ENCODE measurements at places on chromosomes 7 and 10.

GRCh38 chr10:119517235-119518141 is 25.0 kb downstream of the RGS10 start:
- peak; percentile 87 for DNase-seq

DNA sequence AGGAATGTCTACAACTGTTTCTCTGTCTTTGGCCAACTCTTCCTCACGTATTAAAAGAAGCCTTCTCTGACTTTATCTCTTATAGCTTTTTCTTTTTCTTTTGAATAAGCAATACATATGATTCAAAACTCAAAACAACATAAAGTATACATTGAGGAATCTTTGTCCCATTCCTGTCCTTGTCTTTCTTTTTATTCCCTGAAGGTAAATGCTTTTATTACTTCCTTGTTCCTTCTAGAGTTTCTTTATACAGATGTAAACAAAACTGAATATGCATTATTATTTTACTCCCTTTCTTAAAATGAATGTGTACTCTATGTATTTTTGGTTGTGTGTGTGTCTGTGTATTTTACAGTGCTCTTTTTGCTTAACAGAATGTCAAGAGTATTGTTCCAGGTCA is 170.1 kb downstream of the CHN2 start:
- DNase-seq, result no peak

DNA sequence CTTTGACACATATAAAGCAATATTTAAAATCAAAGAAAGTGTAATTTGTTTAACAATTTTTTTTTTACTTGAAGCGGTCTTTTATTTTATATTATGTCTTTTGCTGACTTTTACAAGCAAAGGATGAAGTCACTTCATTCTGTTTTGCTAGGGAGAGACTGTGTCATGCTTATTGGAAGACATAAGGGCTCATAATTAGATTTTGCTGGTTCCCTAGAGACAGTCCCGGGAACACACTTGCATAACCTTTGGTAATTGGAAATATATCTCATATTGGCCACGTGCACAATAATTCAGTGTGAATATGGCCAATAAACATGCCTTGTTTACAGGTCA is 448 bp upstream of the NET1 start:
- no peak for DNase-seq

DNA sequence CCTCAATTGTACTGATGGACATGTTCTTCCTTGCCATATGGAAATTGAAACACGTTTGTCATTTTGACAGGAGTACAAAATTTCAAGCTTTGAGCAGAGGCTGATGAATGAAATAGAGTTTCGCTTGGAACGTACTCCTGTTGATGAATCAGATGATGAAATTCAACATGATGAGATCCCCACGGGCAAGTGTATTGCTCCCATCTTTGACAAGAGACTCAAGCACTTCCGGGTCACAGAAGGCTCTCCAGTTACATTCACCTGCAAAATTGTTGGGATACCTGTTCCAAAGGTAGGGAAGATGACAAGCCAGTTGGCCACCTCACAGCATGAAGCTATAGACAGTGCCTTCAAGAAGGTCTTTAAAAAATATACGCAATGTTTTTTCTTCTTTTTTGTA is 43.1 kb downstream of the ATOH7 start:
- DNase-seq, result no peak

- DNase-seq, result no peak
Observed at GRCh38 chr7:17986851-17987250, 40.8 kb downstream of the PRPS1L1 start.

- DNase-seq, result no peak
Observed at GRCh38 chr10:133249094-133249780, 11.6 kb downstream of the VENTX start.

DNA sequence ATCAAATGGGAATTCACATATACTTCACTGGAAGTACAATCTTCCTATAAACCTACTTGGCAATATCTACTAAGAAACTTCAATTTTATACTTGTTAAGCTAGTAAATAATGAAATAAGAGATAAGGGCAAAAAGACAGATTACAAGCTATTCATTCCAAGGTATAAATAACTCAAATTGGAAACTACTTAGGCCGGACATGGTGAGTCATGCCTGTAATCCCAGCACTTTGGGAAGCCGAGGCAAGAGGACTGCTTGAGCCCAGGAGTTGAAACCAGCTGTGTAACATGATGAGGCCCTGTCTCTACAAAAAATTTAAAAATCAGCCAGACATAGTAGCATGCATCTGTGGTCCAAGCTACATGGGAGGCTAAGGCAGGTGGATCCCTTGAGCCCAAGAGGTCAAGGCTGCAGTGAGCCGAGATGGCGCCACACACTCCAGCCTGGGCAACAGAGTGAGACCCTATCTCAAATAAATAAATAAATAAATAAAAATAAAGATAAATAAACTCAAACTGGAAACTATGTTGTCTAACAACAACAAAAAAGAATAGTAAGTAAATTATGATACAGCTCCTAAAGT is 37.6 kb downstream of the ARHGAP21 start:
- DNase-seq, result no peak

DNA sequence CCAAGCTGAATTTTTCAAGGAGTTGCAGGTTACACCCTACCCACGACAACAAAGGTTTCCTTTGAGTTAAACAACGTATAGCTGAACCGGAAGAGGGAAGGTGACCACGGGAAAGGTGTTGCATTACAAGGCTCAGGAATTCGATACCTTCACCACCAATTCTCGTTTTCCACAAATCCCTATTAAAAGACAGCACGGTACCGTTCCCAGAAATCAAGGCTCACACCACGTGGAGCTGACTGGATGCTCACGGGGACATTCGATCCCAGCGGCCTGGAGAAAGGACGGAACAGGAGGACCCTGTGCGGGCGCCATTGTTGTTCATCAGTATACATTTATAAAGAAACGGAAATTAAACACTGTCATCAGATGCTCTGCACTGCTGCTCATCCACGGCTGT is 56.4 kb downstream of the CTBP2 start:
- DNase-seq, result no peak

GRCh38 chr10:8035641-8036470 is 18.6 kb upstream of the GATA3 start:
- no peak for DNase-seq

DNA sequence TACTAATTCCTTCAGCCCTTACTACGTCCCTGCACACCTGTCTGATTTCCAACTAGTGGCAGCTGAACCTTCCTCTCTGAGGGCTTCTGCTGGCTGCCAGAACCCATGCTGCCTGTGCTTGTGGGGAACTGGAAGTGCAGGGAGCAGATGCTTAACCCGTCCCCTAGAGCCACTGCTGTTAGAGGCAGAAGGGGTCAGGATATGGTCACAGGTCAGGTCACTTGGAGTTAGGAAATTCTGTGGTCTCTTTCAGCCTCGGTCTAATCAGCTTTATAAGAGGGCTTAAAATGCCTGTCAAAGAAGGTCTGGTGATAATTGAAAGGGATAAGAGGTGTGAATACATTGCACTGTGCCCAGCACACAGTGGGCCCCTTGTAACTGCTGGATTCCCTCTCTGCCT is 82.0 kb downstream of the PLPP4 start:
- DNase-seq, result no peak

GRCh38 chr7:137966641-137967142 is 35.2 kb downstream of the CREB3L2 start:
- no peak for DNase-seq

DNA sequence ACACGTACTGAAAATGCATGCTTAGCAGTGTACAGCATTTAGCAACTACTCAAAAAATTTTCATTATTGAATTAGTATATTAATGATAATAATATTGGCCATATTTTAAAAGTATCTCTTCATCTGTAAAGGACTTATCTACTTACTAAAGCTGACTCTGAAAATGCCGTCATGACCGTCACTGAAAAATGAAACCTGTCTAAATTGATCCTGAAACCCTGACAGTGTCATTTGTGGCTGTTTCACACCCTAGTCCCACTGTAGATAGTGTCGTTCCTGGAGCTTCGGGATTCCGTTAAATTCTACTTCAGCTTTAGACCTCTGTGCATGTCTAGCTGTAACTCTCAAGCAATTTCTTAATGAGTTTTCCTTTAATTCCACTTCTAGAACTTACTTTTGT is 35.8 kb upstream of the EZH2 start:
- DNase-seq, result peak; percentile 69

DNA sequence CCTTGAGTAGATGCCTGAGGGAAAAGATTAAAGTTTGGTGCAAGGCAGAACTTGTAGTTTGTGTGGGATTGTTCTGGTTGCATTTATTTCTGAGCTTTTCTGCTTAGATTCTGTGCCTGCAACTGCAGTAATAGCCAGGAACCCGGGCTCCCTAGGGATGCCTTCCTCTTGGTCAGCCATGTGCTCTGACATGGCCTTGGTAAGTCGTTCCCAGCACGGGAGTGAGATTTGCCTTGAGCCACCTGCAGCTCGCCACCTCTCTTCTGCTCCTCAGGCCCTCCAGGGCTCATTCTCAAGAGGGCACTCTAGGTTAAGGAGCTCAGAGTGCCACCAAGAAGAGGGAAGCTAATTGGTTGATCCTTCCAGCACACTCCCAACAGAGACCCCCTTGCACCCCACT is 350.6 kb upstream of the MKI67 start:
- DNase-seq, result no peak

- DNase-seq, result no peak
Observed at GRCh38 chr10:76282061-76283025, 850.9 kb downstream of the LRMDA start.

DNA sequence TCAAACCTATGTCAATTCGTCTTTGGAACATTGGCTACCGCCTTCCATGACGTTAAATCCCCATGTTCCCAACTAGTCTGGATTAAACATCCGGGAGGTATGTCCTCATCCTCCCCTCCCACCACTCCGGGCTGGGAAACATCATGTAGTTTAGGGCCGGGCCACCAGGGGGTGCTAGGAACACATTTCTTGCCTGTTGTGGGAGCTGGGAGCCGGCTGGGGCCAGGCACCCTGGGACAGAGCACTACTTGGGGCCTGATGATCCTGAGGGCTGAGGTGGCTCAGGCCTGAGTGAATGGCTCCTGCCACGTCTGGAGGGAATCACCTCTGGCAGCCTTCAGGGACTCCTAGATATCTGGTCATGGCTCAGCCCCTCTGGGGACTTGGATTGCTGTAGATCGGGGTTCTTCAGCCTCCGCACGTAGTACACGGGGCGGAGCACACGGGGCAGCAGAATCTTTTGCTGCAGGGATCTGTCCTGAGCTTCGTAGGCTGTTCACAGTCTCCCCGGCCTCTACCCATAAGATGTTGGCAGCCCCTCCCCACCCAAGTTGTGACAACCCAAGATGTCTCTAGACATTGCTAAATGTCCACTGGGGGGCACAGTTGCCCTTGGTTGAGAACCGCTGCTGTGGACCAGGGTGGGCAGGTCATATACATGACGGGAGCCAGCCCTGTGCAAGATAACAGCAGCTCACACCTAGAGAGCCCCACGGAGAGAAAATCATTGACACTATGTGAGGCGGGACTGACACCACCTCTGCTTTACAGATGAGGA is 141.2 kb upstream of the ZNF716 start:
- DNase-seq, result no peak

DNA sequence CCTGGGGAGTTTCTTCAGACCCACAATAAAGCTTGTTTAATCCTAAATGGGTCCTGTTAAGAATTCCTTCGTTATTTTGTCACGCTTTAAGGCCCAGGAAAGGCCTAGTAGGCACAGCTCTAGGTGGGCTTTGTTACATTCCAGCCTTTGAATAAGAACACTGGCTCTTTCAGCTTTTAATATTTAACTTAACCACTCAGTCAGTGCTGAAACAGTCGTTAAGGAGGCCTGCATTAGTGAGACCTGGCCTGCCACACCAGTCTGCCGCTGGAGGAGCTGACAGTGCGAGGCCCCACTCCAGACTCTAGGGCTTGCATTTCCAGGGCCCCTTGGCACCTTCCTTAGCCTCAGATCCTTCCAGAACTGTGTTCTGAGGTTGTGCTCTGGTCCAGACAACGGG is 351.4 kb downstream of the GLRX3 start:
- DNase-seq, result no peak

- peak; percentile 31 for DNase-seq
Observed at GRCh38 chr10:70513848-70514309, 35.3 kb downstream of the PALD1 start.

DNA sequence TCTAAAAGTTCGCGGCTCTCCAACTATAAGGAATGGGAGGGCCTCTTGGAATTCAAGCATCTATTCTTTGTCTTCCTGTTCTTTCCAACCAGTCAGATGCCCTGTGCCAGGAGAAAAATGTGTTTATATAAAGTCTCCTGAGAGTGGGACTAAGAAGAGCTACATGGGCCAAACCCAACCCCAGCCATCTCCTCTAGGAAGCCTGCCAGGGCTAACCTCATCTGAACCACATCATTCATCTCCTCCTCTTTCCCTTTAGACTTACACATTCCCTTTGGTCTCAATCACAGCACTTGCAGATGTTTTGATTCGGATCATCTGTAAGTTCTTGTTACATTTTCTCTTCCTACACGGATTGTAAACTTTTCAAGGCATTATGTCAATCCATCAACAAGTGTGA is 62.6 kb downstream of the DOCK4 start:
- no peak for DNase-seq

DNA sequence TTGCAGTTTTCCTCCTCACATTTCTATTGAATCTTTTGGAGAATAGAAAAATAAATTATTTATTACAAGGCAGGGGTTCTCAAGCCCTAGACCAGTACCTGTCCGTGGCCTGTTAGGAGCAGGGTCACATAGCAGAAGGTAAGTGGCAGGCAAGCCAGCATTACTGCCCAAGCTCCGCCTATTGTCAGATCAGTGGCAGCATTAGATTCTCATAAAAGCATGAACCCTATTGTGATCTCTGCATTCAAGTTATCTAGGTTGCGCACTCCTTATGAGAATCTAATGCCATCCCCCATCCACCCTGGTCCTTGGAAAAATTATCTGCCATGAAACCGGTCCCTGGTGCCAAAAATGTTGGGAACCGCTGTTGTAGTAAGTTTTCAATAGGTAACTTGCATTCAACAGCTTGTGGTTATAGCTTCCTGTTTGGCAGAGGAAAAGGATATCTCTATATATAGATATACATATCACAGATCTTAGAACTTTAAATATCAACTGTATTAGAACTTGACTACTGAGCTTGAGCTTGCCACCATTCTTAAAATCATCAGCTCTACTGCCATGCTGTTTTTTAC is 165.1 kb downstream of the AHR start:
- no peak for DNase-seq

DNA sequence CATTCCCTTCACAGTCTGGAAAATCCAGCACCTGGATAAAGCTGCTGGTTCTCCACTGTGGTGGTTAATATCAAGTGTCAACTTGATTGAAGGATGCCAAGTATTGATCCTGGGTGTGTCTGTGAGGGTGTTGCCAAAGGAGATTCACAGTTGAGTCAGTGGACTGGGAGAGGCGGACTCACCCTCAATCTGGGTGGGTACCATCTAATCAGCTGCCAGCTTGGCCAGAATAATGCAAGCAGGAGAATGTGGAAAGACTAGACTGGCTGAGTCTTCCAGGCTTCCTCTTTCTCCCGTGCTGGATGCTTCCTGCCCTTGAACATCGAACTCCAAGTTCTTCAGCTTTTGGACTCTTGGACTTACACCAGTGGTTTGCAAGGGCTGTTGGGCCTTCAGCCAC is 48.4 kb downstream of the C10orf143 start:
- DNase-seq, result no peak

DNA sequence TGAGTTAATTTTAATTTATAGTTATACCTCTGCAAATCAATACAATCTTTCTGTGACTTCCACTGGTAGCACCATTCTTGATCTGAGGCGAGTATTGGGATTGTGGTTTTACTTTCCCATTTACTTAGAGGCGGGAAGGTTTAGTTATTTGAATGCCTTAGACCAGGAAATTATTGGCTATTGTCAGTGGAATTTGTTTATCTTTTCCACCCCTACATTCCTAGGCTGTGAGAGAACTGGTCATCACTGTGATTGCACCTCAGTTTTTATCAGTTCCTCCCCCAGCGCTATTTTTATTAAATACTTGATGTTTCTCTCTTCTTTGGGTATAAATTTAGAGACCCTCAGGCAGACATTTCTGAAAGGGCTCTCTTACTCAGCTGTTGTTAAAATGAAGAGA is 29.9 kb downstream of the CDK14 start:
- DNase-seq, result no peak

Measured in activated CD4-positive, alpha-beta T cell treated with anti-CD3 and anti-CD28 coated beads, Interleukin-10, Interleukin-2, amounts not matched to agents 100 ng/mL and 50 ng/mL, durations not matched to agents 16 hours and 8 hours (primary cell).